ENCODE measurements at places on chromosomes 6 and 20. TPM values are rescaled to one million over a fixed set of nuclear protein-coding genes. Genes with fewer than 3 reads are reported as not detected.

DNA sequence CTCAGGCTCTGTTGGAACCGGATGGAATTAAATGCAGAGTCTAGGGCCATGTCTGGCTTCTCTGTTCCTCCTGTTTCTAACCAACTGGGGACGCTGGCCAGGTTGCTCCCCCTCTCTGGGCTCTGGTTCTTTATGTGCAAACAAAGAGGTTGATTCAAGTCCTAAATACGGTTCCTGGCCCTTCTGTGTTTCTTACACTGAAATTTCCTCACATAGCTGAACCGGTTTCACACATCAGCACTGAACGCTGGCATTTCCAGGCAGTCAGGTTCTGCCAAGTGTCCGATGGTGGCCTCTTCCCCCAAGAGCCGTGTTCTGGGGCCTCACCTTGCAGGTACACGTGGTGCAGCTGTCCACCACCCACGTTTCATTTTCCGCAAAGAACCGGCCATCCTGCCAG is 13.5 kb downstream of the THBS2 start:
- DNase-seq = no peak

Gene SPTLC3
- 10.8 TPM for polyA plus RNA-seq

- DNase-seq = no peak
Measured at GRCh38 chr6:51531623-51532022, 555.8 kb downstream of the PKHD1 start.

DNA sequence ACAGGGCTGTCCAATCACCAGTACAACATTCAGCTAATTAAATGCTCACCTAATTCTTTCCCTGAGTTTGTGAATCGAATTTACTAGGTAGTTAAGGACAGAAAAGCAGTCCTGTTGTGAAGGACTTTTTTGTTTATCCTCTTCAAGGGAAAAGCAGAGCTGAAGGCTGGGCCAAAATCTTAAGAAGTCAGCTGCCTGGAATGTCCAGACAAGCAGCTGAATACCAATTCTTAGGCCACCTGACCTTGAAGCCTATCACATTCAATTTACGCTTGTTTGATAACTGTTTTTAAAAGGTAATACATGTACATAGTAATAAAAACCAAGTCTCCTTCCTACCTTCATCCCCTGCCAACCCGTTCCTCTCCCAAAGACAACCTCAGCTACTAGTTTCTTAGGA is 56.4 kb downstream of the UQCC1 start:
- DNase-seq = no peak

Gene BTBD9
- 17.9 TPM for polyA plus RNA-seq

Gene CD109
- 19.4 TPM for polyA plus RNA-seq

GRCh38 chr6:38695227-38695900 is 7.6 kb downstream of the GLO1 start:
- DNase-seq = no peak

Gene KCNB1
- polyA plus RNA-seq = 0.29 TPM

Gene CFAP206
- polyA plus RNA-seq = 3.8 TPM
